ENCODE measurements at places on chromosomes 5 and 9.
A peak's percentile ranks its signal among the peaks of the same experiment; 100 is the strongest.

DNA sequence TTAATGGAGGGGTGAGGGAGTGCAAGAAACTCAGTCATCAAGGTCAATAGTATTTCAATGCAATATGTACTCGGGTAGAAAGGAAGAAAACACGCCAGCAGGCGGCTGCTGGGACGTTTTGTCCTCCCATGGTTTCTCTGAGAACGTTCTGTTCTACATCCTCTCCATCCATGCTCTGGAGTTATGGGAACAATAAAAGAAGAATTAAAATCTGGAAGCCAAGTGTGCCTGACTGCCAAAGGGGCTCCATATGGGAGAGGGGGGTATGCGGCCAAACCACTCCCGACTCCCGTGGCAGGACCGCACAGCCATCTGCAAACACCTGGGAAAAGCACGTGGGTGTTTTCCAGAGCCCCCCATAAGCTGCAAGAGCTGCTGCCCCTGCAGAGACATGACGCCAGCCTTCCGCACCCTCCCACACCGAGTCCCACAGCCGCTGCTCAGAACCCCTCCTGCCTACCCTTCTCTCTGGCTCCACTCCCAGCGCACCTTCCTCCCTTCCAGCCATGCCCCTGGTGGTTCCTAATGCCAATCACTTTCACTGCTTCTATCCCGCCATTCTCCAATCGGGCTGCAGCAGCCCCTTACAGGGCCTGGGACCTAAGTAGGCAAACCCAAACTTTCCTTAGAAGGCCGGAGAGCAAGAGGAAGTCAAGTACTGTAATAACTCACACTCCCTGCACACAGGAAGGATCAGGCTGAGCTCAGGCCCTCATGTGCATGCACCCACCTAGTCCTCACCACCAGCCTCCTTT is 241.6 kb downstream of the SYK start:
- DNase-seq: peak; percentile 59

GRCh38 chr5:120866997-120867396 is 402.9 kb downstream of the PRR16 start:
- no peak for DNase-seq

DNA sequence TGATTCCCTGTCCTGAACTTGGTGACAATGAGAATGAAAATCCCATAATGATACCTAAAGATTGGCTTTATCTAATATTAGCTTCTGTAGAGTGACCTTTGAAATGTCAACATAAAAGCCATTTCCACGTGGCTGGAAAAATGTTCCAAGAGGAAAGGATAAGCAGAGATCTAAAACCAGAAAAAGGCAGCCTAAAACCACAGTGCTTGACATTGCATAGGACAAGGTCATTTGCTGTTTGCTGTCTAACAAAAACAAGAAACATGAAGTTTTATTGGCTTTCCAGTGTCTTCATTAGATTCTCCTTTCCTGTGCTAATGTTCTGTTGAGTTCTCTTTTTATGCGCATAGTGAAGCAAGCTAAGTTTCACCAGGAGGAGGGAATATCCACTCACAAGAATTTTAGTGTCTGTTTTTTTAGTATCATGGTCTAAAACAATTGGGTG is 44.6 kb downstream of the CPEB4 start:
- no peak for DNase-seq

- DNase-seq: no peak
These were observed 1.3 kb upstream of the ST8SIA4 start for GRCh38 chr5:100904259-100904861.

GRCh38 chr5:85397451-85397850 is 1012.8 kb upstream of the EDIL3 start:
- no peak for DNase-seq

DNA sequence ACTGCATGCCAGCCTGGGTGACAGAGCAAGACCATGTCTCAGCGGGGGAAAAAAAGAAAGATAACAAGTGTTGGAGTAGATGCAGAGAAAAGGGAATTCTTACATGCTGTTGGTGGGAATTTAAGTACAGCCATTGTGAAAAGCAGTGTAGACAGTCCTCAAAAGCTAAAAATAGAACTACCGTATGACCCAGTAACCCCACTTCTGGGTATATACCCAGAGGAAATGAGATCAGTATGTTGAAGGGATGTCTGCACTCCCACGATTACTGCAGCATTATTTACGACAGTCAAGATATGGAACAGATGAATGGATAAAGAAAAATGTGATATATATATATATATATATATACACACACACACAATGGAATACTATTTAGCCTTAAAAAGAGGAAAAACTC is 225.3 kb upstream of the SLC24A2 start:
- DNase-seq: no peak

DNA sequence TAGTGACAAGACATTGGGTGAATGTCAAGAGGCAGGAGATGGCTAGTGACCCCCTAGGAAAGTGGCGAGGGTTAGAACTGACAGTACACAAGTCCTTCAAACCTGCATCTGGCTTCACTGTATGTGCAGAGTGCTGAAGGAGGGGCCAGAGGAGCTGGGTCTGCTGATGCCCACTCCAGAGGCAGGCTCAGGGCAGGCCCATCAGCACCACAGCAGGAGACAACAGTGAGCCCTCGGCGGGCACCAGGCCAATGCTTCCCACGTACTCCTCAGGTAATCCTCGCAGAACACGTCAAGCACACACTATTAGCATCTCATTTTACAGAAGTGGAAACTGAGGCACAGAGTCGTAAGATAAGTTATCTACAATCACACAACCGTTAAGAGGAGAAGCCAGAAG is 76.1 kb upstream of the SH3PXD2B start:
- no peak for DNase-seq

GRCh38 chr5:140232731-140233130 is 57.7 kb downstream of the CYSTM1 start:
- no peak for DNase-seq

- no peak for DNase-seq
These were observed 5.0 kb upstream of the IRX2 start for GRCh38 chr5:2756211-2757152.

GRCh38 chr9:34431667-34432066 is 26.7 kb downstream of the FAM219A start:
- DNase-seq: no peak

- DNase-seq: no peak
These were observed 2.8 kb downstream of the NR6A1 start for GRCh38 chr9:124768334-124768733.

DNA sequence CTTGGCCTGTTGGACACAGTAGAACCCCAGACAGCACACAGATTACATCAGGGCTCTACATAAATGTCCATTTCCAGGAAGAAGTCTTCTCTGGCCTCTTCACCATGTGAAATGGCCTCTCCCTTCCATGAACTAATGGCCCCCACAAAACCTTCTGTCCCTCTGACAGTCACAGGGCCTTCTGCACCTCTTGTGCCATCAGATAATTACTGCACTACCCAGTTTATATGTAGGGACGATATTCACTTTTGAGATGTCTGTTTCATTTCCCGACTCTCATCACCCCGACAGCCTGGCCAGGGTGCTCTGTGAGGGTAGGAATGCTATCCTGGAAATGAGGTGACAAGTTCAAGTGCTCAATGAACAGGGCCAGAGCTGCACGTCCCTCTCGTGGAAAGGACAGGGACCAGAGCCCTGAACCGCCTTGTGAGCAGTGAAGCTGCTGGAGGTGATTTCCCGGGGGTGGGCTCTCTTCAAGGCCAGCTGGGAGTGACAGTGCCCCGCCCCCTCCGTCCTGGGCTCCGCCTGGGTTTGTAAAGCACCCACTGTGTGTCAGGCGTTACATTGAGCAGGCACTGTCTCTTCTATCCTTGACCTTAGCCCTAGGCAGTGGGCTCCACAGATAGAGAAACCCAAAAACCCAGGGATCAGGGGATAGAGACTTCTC is 3.0 kb upstream of the FAM78A start:
- DNase-seq: no peak

GRCh38 chr5:179873588-179874110 is 15.0 kb upstream of the MRNIP start:
- no peak for DNase-seq

- DNase-seq: no peak
These were observed 20.7 kb downstream of the SKP2 start for GRCh38 chr5:36172599-36172998.

DNA sequence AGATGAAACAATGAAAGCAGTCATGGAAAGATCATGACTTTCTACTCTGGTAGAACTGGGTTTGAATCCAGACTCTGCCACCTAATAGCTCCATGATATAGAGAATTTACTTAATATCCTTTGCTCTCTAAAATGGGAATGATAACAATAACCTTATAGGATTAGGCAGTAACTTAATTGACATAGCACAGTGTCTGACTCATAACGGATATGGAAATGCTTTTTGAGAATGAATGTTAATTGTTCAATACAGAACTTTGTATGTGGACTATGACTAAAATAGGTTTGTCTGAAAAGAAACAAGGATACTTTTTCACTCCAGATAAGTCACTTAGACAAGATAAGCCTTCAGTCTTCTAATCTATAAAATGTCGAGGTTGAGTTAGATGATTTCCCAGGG is 330.7 kb downstream of the PTPRD start:
- DNase-seq: no peak

GRCh38 chr5:149239917-149240316 is 31.7 kb upstream of the AFAP1L1 start:
- DNase-seq: no peak

- no peak for DNase-seq
These were observed 36.7 kb upstream of the KCNIP1 start for GRCh38 chr5:170466988-170467707.

- DNase-seq: no peak
These were observed 34.0 kb upstream of the PPP1R2B start for GRCh38 chr5:156815988-156816599.

DNA sequence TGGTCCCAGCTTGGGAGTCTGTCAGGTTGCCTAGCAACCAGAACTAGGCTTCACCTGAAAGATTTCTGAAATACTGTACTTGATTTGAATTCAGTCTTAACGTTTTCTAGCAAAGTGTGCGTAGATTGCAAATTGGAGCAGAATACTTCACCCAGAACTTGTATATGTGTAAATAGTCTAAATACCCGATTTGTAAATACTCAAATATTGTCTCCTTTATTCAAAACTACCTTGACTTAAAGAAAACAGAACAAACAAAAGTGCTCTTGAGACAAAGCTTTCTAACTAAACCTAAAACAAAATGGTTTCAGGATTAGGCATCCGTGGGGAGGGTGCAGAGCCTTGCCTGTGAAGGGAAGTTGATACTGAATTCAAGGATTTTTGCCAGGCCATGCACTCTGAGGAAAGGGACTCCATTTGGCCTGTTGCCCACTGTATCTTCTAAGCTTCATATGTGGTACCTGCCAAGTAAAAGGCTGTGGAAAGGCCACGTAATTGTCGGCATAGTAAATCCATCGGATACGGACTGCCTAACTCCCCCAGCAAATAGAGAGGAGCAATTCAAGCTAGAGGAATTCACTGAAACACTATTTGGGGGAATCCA is 744 bp upstream of the HMGCS1 start:
- peak; percentile 41 for DNase-seq

DNA sequence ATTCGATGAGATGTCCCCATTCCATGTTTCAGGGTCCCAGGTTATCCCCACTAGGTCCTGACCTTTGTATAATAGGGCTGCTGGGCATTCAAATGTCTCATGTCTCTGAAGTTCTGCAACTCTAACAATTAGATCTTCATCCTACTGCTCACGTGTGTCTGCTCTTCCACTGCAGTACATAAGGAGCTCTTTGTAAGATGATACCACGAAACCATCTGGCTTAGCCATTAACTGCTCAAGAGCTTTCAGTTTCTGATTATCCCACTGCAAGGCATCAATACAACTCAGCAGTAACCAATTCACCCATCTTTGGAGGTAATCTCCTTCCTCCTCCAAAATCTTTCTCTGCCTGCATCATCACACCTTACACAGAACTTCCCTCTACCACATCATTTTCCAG is 49.9 kb upstream of the PPP2CA start:
- DNase-seq: no peak

- no peak for DNase-seq
These were observed 44.7 kb upstream of the SLC30A5 start for GRCh38 chr5:69049151-69049550.

DNA sequence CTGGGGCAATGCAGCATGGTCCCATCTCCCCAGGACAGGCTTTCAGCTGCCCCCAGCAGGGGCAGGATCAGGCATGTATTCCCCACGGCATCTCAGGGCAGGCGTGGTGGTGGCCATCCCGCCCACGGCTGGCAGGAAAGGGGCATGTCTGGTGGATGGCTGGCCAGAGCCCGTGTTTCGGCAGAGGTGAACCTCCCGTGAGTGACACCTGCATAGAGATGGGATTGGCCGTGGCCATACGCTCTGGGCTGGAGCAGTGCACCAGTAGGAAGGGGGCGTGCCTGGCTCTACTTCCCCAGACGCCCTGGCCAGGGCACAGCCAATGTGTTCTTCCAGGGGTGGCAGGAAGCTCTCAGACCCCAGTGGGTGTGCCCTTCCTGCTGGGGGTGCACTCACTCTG is 139.1 kb downstream of the ZNF354C start:
- no peak for DNase-seq

DNA sequence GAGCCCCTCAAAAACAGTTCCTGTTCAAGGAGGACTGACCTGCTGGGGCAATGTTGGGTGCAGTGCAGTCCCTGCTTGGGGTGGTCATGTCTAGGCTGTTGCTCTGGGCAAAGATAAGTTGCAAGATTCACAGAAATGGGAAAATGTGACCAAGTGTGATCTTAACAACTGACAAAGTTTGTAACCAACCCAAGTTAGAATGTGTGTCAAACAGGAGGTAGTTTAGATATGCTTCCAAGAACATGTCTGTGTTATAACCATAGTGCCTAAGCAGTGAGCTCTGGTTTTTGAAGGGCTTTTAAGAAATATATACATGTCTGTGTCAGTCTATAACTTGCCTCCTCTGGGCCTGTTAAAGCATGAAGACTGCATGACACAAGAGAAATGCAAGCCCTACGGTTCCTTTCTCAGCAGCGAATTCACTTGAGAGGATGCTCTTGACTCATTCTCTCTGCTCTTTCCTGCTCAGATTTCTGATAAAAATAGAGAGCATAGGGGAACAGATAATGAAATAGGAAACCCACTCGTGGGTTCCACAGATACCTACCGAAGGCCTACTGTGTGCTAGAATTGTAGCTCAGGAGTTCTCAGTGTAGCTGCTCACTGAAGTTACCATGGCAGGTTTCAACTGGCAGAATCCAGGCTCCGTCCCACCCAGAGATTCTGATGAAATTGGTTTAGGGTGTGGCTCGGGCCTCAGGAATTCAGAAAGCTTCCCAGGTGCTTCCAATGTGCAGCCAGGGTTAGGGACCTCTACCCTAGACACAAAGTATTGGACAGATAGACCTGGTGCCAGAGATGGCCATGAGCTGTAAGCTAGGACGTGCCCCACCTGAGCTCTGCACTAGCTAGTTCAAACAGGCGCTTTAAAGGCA is 52.4 kb downstream of the ARHGEF37 start:
- DNase-seq: no peak

DNA sequence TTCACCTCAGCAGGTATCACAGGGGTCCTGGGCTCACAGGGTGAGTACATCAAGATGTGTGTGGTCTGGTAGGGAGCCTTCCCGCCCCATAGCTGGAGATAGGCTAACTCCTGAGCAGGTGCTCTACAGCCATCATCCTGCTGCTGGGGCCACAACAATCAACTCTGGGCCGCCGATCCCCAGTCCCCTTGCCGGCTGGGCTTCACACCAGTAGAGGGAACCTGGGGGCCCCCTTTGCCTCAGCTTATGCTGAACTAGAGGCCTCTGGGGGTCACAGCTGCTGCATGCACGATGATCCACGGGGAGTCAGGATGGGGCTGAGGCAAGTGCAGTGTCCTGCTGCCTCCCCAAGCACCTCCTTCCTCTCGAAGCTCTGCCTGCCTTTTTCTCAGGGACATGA is 46.5 kb downstream of the IRF1 start:
- DNase-seq: no peak

GRCh38 chr5:150895431-150896428 is 9.1 kb downstream of the ZNF300 start:
- no peak for DNase-seq

Measured in right forelimb (tissue), 1 donor.